ENCODE measurements at places on chromosomes 16 and 17. TPM values are rescaled to one million over a fixed set of nuclear protein-coding genes. Genes with fewer than 3 reads are reported as not detected.

The MYH13 gene
- total RNA-seq = not detected

The CCL1 gene
- total RNA-seq = not detected

The PPP1R1B gene
- not detected for total RNA-seq

The SCIMP gene
- 1.5 TPM for total RNA-seq

The OR3A2 gene
- 0.56 TPM for total RNA-seq

DNA sequence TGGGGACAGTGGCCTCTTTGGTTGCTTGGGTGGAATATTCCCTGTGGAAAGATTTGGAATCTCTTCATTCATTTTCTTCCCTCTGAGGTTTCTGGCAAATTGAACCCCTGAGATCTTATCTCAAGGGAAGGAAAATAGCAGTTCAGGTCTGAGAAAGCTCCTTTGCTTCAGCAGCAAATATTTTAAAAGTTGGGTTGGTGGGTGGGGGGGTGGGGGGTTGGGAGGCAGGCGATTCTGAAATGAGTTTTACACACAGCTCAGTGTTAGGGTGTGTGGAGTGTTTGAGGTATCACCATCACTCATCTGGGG is 6.8 kb downstream of the TBX2 start:
- H3K27ac ChIP-seq = no peak overlapping the region
- no peaks in the 10 kb centered on the region for H3K36me3 ChIP-seq
- DNase-seq = no peak
- H3K27me3 ChIP-seq = peaks cover 63% of the 10 kb centered on the region

DNA sequence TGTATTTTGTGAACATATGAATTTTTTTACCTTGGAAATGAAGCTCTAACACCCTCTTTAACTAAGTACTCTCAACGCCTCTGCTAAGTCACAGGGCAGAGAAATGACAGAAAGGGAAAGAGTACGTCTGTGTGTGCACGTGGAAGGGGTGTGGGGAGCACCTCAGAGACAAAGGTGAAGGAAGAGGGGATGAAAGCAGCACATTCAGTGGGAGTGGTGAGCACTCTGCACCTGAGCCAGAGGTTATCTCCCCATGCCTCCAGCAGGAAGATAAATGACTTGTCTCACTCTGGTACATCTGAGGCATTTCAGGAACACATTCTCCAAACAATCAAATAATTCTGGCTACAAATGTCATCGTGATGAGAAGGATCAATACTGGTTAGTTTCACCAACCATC is 15.0 kb downstream of the GNA13 start:
- H3K27ac ChIP-seq = peak overlapping the region; percentile 66
- H3K4me1 ChIP-seq = peaks cover 55% of the 10 kb centered on the region
- H3K27me3 ChIP-seq = no peaks in the 10 kb centered on the region
- H3K4me3 ChIP-seq = no peak overlapping the region
- peak; percentile 49 for DNase-seq

- H3K4me3 ChIP-seq = no peak overlapping the region
- H3K4me1 ChIP-seq = no peaks in the 10 kb centered on the region
- H3K36me3 ChIP-seq = no peaks in the 10 kb centered on the region
- H3K27me3 ChIP-seq = no peaks in the 10 kb centered on the region
- no peak for DNase-seq
Observed at GRCh38 chr16:65896448-65897153, 469.9 kb upstream of the CDH5 start.

- H3K4me3 ChIP-seq = no peak overlapping the region
- no peaks in the 10 kb centered on the region for H3K27me3 ChIP-seq
- DNase-seq = peak; percentile 71
Observed at GRCh38 chr17:76408037-76408849, 23.8 kb downstream of the SPHK1 start.

- no peaks in the 10 kb centered on the region for H3K36me3 ChIP-seq
- H3K4me3 ChIP-seq = no peak overlapping the region
- H3K4me1 ChIP-seq = peaks cover 8% of the 10 kb centered on the region
- H3K27ac ChIP-seq = no peak overlapping the region
Observed at GRCh38 chr16:23966597-23967394, 131.0 kb downstream of the PRKCB start.

- DNase-seq = no peak
- no peak overlapping the region for H3K4me3 ChIP-seq
- no peaks in the 10 kb centered on the region for H3K36me3 ChIP-seq
- H3K27me3 ChIP-seq = no peaks in the 10 kb centered on the region
Observed at GRCh38 chr16:89166696-89167424, 4.7 kb upstream of the CDH15 start.

- no peaks in the 10 kb centered on the region for H3K27me3 ChIP-seq
- peaks cover 29% of the 10 kb centered on the region for H3K4me1 ChIP-seq
- peak; percentile 98 for DNase-seq
- peak within 1 kb of the TSS; percentile 83 for H3K4me3 ChIP-seq
- H3K36me3 ChIP-seq = no peaks in the 10 kb centered on the region
Observed at GRCh38 chr16:29790183-29790948, at the start of gene KIF22. TSS of gene KIF22 (plus strand) at chr16:29790751. CDS start at chr16:29790760, 9 bp downstream.

GRCh38 chr17:83106913-83107655 is 27.7 kb downstream of the METRNL start:
- no peak for DNase-seq
- H3K27me3 ChIP-seq = no peaks in the 10 kb centered on the region
- no peaks in the 10 kb centered on the region for H3K4me1 ChIP-seq
- no peaks in the 10 kb centered on the region for H3K36me3 ChIP-seq
- H3K4me3 ChIP-seq = no peak overlapping the region

GRCh38 chr17:80086081-80086480 is 15.3 kb upstream of the GAA start:
- no peaks in the 10 kb centered on the region for H3K4me1 ChIP-seq

DNA sequence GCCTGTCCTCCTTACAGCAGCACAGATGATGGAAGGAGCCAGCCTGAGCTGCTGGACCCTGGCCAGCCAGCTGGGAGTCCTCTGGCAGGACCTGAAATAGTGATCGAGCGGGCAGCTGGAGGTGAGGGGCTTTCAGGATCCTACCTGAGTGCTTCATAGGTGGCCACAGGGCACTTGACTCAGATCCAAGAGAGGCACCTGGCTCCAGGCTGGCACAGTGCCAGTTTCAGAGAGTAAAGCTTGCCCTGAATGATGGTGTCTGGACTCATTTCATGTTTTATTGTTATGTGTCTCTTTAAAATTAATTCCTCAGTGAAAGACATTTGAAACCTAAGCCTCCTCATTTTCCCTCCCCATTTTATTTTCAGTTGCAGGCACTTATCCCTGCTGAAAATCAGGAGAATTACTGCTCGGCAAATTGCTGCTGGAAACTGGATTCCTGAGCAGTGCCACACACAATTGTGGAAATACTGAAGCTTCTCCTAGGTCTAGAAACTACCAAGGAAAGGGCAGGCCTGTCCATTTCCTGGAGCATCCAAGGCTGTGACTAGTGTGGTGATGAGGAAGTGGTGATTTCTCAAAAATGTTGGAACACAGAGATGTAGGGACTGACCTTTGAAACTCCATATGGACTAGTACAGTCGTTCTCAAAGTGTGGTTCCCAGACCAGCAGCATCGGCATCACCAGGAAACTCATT is 16.1 kb upstream of the ADAMTS18 start:
- no peaks in the 10 kb centered on the region for H3K27me3 ChIP-seq
- H3K4me1 ChIP-seq = no peaks in the 10 kb centered on the region
- H3K27ac ChIP-seq = no peak overlapping the region

DNA sequence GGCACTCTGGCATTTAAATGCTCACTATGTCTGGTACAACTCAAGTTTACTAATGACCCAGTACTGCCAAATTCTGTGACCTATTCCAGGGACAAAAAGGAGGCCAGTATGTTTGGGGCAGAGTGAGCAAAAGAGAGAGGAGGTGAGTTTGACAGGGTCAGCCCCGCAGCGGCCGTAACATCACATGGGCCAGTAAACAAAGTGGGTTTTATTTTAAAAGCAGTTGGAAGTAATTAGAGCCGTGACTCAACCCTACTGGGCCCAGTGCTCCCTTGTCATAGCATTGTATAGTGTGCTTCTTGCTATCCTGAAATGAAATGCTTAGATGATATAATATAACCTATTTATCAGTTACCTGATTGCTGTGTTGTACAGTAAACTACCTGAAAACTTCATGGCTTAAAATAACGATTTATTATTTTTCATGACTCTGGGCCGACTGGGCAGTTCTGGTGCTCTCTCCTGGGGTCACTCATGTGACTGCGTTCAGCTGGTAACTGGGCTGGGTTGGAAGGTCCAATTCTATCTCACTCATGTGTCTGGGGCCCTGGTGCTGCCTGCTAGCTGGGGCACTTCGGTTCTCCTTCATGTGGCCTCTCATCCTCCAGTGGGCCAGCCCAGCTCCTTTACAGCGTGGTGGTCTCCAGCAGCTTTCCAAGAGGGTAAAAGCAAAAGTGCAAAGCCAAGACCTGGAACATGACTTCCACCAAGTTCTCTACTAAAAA is 27.4 kb downstream of the IQCK start:
- DNase-seq = no peak
- no peaks in the 10 kb centered on the region for H3K27me3 ChIP-seq
- no peaks in the 10 kb centered on the region for H3K36me3 ChIP-seq

- no peak for DNase-seq
- no peaks in the 10 kb centered on the region for H3K27me3 ChIP-seq
- H3K36me3 ChIP-seq = no peaks in the 10 kb centered on the region
- H3K27ac ChIP-seq = no peak overlapping the region
Observed at GRCh38 chr17:33284022-33284421, 9.1 kb downstream of the ASIC2 start.

GRCh38 chr16:23508589-23509440 is 1.5 kb downstream of the GGA2 start:
- no peaks in the 10 kb centered on the region for H3K36me3 ChIP-seq
- H3K4me3 ChIP-seq = peak overlapping the region; percentile 73
- DNase-seq = no peak
- no peaks in the 10 kb centered on the region for H3K27me3 ChIP-seq
- peaks cover 53% of the 10 kb centered on the region for H3K4me1 ChIP-seq

DNA sequence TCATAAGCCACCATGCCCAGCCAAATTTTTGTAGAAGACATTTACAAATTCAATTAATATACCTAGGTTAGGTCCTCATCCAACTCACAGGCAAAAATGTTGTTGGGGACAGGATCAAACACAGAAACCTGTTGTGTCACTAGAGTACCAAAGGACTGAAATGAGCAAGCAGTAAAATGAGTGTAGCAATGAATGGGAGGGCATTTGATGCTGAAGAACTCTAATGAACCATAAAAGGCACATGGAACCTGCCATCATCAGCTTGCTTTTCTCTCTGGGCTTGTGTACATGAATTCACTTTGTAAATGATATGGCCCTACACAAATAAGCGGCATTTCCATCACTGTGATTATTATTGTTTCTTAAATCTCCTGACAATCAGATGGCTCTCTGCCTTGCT is 17.8 kb downstream of the USP31 start:
- H3K27me3 ChIP-seq = no peaks in the 10 kb centered on the region
- DNase-seq = no peak
- H3K27ac ChIP-seq = no peak overlapping the region
- H3K36me3 ChIP-seq = no peaks in the 10 kb centered on the region
- H3K4me1 ChIP-seq = no peaks in the 10 kb centered on the region

- no peaks in the 10 kb centered on the region for H3K4me1 ChIP-seq
- DNase-seq = no peak
- H3K27me3 ChIP-seq = no peaks in the 10 kb centered on the region
- no peak overlapping the region for H3K27ac ChIP-seq
Observed at GRCh38 chr17:70099884-70100283, 24.9 kb downstream of the KCNJ16 start.

GRCh38 chr16:62036802-62037135 is 531 bp upstream of the CDH8 start:
- H3K27ac ChIP-seq = no peak overlapping the region
- no peaks in the 10 kb centered on the region for H3K27me3 ChIP-seq
- no peaks in the 10 kb centered on the region for H3K36me3 ChIP-seq
- H3K4me1 ChIP-seq = no peaks in the 10 kb centered on the region
- DNase-seq = no peak
- H3K4me3 ChIP-seq = no peak overlapping the region

- no peak for DNase-seq
- H3K27ac ChIP-seq = no peak overlapping the region
- H3K4me3 ChIP-seq = no peak overlapping the region
- H3K27me3 ChIP-seq = no peaks in the 10 kb centered on the region
- H3K36me3 ChIP-seq = no peaks in the 10 kb centered on the region
Observed at GRCh38 chr16:64711026-64711425, 410.8 kb downstream of the CDH11 start.
